ENCODE measurements at places on chromosomes 11 and 22.

GRCh38 chr11:116224889-116225200 lies 547.9 kb downstream of the BUD13 start:
- DNase-seq, result no peak

- DNase-seq, result no peak
Observed at GRCh38 chr22:44723801-44724200, 21.8 kb downstream of the PRR5 start.

GRCh38 chr11:26622181-26622580 lies 50.1 kb upstream of the MUC15 start:
- no peak for DNase-seq

- DNase-seq, result no peak
Observed at GRCh38 chr11:107562647-107563208, 2.8 kb downstream of the ALKBH8 start.

DNA sequence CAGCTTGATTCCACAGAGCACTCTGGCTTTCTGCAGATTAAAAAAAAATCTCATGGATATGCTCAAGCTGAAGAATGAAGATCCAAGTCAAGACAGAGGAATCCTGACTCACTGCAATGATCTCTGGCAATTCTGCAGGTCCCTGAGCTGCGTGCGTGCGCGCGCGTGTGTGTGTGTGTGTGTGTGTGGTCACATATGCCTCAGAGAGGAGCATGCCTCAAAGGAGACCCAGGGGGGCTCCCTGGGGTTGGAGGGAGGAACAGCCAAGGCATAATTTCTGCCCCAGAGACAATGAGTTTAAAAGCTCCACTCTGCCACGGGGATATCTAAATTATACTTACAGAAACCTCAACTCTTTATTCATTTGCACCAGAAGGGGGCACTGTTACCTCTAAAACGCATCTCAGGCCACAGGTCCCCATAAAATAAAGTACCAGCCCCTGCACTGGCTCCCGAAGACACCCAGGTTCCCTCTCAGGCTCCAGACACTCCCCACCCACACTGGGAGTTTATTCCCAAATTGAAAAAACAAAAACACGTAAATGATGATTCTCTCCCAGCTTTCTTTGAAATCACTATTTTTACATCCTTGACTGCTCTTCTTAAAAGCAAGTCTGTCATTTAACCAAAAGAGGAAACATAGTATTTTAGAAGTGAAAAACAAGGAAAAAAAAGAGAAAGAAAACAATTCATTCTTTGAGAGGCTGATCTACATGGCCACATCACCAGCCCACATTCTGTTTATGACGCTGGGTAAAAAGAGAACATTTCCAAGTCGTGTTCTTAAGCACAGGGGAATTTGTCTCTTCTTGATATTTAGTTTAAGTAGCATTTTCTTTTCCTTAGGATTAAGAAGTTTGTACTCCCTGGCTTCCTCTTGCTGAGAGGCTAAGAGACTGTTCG lies 401.0 kb downstream of the LARGE1 start:
- DNase-seq, result peak; percentile 50

GRCh38 chr11:65718964-65719492 lies 1.6 kb downstream of the RNASEH2C start:
- no peak for DNase-seq

DNA sequence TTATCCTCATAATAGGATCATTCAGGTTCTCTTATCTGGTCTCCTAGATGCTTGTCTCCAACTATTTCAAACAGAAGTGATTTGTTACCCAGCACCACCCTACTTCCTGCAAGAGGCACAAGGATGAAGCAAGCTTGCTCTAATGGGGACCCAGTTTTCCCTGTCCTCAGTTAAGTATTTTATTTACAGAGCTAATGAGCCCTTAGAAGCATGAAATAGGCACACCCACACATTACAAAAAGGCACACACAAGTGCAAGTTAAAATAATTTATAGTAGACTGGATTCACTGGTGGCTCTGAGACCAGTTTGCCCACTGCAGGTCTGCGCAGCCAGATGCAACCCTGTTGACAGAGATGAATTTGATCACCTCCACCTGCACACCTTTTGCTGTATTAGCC lies 167.5 kb downstream of the KIRREL3 start:
- no peak for DNase-seq

DNA sequence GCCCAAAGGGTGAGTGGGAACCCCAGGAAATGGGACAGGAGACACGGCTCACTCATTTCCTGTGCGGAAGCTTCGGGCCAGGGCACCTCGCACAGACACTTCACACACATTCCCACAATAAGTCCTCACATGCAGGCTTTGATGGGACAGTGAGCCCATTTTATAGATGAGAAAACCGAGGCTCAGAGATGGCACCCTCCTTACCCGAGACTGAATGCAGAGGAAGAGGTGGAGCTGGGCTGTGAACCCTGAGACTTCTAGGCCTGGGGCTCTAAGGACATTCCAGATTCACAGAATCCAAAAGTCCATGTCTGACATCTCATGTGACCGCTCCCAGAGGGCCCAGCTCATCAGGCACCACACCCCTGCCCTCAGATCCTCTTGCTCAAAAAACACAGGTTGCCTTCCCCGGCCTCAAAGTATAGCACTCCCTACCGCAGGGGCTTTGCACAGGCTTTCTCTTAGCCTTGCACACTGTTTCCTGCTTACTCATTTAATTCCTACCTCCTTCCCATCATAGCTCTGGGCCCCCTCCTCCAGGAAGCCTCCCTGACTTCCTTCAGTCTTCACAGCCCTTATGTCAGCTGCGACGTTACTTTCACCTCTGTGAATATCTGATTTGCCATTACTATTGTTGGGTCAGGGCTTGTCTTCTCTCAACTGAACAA lies 57.1 kb upstream of the TCF20 start:
- DNase-seq, result no peak

DNA sequence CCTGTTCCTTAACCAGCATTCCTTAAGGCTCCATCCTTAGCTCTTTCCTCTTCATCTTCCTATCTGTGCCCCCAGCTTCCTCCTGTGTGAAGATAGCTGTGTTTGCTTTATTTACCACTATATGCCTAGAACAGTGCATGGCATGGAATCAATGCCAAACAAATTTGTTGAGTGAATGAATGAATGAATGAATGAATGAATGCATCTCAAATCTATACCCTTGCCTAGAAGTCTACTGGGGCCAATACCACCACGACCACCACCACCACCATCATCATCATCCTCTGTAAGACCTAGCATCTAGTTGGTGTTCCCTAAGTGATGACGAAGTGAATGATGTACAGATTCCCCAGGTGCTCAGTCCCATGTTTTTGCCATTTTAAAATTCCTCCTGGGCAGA lies 819 bp upstream of the OTOG start:
- no peak for DNase-seq

GRCh38 chr11:112150517-112150916 lies 13.4 kb downstream of the IL18 start:
- DNase-seq, result no peak

DNA sequence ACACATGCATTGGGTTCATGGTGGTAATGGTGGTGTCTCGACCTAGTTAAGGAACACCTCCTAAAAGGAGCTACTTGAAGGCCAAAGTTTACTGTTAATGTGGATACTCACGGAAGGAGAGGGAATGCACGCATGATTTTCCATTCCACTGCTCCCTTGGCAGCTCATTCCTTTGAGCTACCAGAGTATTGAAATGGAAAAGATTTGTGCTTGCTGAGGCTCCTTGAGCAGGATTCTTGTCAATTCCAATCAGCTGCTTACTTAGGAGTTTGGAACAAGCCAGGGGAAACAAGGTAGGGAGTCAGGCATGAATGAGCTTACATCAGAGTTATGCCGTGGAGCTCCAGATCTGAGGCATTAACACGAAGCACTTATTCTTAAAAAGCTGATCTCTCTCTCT lies 108.8 kb downstream of the GRIA4 start:
- no peak for DNase-seq

GRCh38 chr11:107924306-107924705 lies 3.9 kb upstream of the RAB39A start:
- DNase-seq, result peak; percentile 61

DNA sequence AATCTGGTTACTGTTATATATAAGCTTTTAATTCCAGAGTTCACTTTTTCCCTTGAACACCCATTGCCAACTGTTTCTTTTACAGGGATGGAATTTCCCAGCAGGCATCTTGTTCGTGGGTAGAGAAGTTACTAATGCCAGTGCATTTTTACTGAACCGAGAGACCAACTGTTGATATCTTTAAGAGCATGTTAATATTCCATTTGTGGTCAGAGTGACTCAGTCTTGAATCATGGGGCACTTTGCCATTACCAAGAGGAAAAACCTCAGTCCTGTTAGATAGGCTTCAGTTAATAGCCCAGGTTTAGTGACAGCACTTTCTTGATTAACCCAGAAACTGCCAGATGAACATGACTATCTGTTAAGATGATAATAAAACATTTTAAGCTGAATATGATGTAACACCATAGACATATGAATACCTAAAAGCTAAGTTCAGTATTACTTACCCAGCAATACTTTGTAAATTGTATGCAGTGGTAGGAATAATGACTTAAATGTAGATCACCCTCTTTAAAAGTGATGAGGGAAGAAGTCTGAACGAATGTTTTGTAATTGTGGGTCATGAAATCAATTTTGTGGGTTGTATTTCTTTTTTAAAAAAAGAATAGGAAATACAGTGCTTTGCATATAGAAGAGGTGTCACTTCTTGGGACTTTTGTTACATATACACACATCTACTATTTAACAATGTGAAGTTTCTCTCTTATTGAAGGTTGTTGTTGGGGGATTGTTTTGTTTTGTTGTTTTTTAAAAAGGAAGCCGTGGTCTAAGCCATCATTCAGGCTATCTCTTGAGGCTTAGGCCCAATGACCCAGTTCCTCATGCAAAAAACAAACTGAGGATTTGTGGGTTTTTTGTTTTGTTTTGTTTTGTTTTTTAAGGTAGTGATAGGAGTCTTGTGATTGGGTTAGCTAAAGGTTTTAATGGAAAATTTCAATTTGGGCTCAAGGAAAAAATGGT lies 79.2 kb upstream of the GRIK4 start:
- no peak for DNase-seq

DNA sequence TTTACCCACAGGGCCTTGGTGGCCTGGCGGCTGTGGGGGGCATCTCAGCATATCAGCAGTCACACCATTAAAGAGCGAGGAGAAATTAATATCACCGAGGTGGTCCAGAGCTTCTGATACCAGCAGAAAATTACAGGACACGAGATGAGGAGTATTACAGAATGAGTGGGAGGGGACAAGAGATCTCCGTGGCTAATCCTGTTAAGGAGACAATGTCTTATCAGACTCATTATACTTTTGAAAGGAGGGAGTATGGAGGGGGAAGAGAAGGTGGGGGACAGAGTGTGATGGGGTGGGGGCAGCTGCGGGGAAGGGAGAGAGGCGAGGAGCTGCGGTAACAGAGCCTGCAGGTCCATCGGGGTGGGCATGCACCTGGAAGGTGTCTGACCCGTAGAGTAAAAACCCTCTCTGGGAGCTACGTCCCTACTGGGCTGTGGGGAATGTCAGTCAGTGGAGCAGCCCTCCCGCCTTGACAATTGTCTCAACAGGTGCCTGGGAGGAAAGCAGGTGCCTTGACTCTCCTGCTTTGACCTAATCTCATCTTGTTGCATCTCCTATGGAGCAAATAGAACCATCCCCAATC lies 224.2 kb downstream of the CEP164 start:
- DNase-seq, result no peak

- DNase-seq, result no peak
Observed at GRCh38 chr11:102485095-102485722, 32.6 kb upstream of the TMEM123 start.

DNA sequence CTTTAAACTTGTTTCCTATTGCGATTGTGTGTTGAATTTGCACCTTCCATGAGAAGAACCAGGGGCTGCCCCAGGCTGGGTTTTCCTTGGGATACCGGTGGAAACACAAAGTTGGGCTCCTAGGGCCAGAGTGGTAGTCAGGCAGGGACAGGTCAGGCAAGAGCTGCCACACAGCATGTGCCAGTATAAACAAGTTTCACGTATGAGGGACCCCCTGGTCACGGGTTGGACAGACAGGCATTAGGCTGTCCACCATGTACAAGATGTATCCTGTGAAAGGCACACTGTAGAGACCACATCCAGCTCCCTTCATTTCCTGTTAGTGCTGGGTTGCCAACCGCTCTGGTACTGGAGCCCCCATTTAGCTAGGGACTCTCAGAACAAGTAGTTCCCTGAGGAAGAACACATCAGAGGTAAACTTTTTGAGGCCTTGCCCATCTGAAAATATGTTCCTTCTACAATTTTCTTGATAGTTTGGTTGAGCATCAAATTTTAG lies 8.8 kb downstream of the UPB1 start:
- DNase-seq, result no peak

- no peak for DNase-seq
Observed at GRCh38 chr11:67648140-67648795, 2.3 kb downstream of the ACY3 start.

DNA sequence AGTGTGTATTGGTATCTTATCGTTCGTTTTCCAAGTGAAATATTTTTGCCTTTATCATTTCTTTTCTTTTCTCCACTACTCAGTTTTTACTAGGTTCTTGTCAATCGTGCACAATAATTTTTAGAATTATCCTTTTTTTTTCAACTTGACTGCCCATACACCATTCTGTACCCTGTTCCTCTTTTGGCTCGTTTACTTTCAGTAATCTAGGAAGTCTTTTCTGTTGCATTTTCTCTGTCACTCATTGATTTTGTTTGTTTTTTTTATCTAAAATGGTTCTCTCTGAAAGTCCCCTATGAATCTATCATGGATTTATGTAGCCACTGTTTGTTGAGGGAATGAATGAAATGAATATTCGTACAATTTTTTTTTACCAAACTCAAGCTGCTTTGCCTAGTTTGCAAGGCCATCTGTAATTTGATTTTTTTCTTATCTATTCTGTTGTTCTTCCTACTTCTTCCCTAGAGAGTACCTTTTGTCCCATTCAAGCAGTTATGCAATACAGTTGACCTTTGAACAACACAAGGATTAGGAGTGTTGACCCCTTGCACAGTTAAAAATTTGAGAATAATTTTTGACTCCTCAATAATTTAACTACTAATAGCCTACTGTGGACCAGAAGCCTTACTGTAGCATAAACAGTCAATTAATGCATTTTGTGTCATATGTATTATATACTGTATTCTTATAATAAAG lies 166.3 kb downstream of the TMEM135 start:
- no peak for DNase-seq

- DNase-seq, result no peak
Observed at GRCh38 chr11:21415606-21416005, 746.2 kb downstream of the NELL1 start.

Measured in GM12864 (cell line).